KG1 (cell line): ENCODE measurements at places on chromosomes 7 and 10.

- no peak for DNase-seq
Observed at GRCh38 chr7:133746847-133747246, 380.3 kb upstream of the LRGUK start.

GRCh38 chr10:114286921-114287320 lies 47.9 kb downstream of the VWA2 start:
- no peak for DNase-seq

DNA sequence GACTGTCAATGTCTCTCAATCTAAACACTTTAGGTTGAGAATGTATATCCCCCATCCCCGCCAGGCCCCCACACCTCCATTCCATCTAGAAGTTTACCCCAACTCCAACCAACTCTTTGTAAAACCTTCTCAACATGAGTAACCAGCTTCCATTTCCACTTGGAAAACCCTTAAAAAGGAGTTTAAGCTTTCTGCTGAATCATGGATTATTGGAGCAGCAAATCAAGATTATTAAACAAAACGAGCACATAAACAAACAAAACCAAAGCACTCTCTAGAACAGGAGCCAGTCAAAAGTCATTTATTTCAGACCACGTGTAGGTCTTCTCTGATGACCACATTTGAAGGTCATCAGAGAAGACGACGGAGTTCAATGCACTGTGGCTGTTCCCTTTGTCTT lies 213.5 kb downstream of the FANK1 start:
- DNase-seq: no peak

DNA sequence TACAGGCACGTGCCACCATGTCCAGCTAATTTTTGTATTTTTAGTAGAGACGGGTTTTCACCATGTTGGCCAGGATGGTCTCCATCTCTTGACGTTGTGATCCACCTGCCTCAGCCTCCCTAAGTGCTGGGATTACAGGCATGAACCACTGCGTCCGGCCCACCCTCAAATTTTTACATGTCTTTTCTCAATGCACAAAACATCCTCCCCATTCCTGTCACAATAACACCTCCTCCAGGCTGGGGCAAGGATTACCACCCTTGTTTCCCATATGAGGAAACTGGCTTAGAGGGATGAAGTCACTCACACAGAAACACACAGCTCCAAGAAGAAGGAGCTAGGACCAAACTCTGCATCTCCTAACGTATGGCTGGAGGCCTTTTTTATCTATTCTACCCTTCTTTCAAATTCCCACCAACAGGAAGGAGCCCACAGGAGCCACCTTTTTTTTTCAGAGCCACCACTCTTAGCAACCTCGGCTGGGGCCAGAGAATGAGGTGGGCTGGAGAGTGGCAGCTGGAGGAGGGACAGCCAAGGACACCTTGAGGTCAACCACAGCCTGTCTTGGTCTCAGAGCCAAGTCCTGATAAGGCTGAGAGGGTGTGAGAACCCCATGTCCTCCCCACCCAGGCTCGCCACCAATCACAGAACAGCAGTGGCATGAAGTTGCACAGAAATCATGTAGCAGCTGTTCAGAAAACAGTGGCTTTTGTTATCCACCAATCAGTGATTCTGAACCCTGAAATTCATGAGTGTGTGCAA lies 113.1 kb upstream of the PDLIM1 start:
- no peak for DNase-seq

DNA sequence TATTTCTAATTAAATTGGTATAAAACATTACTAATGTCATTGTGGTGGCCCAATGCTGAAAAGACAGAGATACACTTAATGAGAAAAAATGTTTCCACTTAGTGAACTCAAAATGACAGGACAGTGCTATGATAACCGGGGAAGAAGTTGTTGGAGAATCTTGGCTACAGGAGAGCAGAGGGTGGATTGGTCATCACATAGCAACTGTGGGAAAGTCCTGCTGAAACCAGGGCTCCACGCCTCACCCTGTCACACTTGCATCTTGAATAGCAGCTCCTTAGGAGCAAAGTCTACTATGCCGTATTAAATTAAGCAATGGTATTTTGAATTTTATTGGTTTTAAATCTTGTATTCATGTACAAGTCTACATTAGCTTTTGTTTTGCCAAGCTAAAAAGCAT lies 225.5 kb downstream of the KLF6 start:
- DNase-seq: no peak

GRCh38 chr7:80047856-80048459 lies 86.7 kb upstream of the GNAI1 start:
- DNase-seq: no peak

- DNase-seq: no peak
Observed at GRCh38 chr10:31619531-31620061, 300.6 kb downstream of the ZEB1 start.

DNA sequence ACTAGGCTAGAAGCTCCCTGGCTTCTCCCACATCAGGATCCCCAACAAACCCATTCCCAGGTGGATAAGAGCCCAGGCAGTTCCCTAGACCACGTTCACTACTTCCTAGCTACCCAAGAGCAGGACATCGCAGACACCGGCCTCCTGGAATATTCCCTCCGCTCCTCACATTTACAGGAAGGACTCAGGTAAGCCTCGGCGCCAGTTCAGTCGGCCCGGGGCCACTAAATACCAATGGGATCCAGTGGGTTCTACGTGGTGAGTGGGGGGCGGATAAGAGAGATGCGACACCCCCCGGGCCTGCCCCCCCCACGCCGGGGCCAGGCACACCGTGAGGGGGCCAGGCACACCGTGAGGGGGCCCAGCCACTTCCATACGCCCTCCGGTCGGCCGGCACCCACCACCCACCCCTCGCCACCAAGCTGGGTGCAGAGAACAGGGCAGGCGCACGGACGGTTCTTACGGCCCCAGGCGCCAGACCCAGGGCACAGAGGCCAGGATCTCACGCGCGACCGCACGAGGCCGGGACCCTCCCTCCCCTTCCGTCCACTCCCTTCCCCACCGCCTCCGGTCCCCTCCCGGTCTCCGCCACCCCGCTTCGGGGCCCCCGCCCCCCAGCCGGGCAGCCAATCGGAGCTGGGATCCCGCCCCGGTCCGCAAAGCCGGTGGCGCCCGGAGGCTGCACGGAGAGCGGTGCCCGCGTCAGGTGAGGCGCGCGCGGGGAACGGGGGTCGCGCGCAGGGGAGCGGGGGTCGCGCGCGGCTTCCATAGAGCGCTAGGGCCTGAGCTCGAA lies at the start of gene BLVRA:
Gene BLVRA (plus strand): TSS at position 652 of the 793 bp plus-strand sequence. CDS start 12,479 bp downstream, outside the sequence.
- DNase-seq: no peak

DNA sequence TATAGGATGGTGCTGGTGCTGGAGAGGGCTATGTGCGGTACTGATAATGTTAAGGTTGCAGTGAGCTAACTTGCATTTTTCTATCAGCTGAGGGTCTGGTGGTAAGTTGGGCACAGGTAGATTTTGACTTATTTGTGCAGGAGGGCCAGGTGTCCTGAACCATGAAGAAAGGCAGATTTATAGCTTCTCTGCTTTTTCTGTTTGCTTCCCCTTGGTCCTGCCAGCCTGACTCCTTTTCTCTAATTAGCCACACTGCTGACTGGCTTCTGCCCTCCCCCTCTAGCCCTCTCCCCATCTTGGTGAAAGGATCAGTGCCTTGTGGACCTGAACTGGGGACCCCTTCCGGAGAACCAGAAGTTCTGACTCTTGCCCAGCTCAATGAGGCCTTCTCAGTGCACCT lies 40.8 kb upstream of the STEAP4 start:
- no peak for DNase-seq

GRCh38 chr7:155693826-155694225 lies 49.4 kb downstream of the RBM33 start:
- DNase-seq: no peak

GRCh38 chr7:74000489-74001149 lies 27.4 kb upstream of the ELN start:
- no peak for DNase-seq

DNA sequence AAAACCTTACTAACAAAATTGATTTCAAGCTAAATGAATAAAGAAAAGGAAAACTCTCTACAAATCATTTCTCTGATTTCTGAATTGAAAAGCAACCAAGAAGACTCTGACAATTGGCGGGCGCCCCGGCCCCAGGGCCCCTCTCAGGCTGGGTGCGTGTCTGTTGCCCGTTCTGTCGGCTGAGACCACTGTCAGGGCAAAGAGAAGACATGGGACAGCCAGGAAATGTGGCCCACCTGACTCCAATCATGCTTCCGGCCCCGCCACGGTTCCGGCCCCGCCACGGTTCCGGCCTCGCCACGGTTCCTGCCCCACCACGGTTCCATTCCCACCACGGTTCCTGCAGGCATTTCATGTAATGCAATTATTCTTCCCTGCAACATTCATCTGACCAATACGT lies 115.9 kb downstream of the PTPRN2 start:
- DNase-seq: no peak

DNA sequence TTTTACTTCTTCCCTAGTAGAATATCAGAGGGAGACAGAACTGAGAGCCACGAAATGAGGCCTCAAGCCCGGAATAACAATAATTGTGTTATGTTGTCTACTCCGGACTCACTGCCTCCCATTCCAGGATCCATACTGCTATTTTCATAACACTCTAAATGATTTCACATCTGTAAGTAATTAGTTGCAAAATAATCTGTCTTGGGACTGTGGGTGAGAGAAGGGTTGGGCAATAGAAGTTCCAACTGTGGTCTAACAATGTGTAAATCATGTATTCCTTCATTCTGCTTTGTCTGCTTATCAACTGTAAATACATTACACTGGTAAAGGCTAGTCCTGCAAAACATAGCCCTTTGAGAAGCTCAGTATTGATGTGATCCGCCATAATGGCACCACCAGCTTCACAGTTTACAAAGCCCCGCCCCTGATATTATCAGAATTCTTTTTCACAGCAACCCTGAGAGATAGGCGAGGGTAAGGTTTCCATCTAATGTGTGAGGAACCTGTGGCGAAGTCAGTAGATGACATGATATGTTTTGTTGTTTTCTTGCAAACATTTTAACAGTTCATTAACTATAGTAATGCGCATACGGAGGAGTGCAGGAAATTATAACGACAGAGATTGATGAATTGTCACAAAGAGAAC lies 265.7 kb upstream of the BMPER start:
- no peak for DNase-seq

DNA sequence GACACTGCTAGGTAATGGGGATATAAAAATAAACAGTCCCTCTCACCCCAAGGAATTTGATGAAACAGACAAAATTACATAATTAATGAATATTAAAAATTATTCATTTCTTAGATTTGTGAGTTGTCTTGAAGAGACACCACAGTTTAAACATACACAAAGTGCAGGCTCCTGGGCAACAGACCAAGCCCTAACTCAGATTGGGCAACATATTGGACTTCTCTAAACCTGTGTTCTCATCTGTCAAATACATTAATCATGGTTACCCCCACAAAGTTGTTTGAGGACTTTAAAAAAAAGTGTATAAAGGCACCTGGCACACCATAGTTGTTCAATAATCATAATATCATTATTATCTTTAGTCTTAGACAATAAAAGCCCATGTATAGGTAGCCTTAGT lies 62.5 kb upstream of the CAPZA2 start:
- DNase-seq: no peak

GRCh38 chr10:38094927-38095574 lies 914 bp downstream of the ZNF37A start:
- DNase-seq: no peak

DNA sequence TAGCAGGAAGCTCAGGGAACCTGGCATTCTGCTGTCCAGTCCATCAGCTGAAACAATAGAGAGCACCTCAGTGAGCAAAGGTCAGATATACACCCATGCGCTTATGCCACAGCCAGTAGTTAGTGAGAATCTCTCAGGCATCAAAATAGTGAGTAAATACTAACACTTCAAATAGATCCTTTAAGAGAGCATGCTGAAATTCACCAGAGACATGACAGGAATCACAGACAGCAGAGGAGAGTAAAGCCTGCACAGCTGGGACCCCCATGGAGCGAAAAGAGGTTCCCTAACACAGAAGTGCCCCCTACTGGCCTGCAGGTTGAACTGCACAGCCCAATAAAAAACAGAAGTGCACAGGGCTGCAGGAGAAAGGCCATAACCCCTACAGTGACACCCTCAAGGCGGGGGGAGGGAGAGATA lies 57.6 kb upstream of the ANTXRL start:
- DNase-seq: peak; percentile 33

- no peak for DNase-seq
Observed at GRCh38 chr7:124992851-124993562, 63.4 kb upstream of the POT1 start.

DNA sequence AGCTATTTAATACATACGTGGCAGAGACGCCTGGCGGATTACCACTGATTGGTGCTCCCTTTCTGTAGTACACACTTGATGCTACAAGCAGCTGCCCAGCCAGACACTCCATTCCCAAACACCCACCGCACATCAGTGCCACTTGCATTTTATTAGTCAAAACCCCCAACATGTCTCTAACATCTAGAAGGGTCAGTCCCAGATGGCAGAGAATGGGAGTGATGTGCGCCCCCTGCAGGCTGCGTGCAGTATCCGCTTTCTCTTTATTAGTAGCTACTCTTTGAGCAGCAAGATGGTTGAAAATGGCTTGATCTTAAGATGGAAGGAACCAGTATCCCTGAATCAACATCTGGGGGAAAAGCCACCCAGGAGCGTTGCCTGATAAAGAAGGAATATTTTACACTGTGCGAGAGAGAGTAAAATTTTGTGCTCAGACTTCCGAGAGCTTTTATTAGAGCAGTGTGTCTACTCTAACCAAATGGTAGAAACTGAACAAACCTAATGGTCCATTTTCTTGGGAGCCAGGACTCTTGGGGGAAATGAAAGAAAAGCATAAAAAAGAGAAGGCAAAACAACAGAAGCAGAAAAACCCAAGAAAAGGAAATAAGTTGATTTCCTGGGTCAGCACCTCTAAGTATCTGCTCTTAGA lies 78.3 kb downstream of the ST8SIA6 start:
- DNase-seq: no peak

GRCh38 chr7:78017591-78018100 lies 219.1 kb downstream of the PHTF2 start:
- no peak for DNase-seq

- no peak for DNase-seq
Observed at GRCh38 chr7:130970696-130971095, 236.7 kb upstream of the KLF14 start.

DNA sequence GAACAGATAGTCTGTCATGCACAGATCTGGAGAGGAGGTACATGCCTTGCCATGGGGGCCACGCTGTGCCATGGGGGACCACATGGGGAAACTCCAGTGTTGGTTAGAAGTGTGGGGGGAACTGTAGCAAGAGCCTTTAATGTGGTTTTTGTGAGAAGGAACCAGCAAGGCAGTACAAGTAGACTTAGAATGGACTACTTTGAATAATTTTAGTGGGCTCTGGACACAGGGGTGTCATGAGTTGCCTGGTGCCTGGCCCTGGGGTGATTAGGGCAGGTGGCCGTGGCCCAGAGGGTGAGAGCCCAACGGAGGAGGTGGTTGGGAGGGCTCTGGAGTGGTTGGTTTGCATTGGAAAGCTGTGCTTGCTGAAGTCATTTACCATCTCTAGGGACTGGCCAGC lies 77.2 kb downstream of the CXCL12 start:
- no peak for DNase-seq

DNA sequence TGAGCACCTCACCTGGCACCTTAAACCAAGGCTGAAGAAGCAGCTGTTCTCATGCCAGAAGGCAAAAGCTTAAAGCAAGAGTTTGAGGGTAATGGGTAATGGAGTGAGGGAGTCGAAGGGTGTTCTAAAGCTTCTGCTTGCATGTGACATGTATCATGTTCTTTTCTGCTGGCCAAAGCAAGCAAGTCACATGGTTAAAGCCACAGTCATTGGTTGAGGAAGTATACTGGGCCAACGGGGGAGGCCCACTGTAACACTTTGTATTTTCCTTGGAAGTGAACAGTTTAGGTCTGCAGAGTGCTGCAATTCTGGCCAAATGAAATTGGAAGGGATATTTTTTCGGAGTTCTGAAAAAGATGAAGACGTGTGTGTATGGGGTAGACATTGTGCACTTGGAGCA lies 75.7 kb downstream of the REEP3 start:
- no peak for DNase-seq

- DNase-seq: no peak
Observed at GRCh38 chr10:96272316-96273280, 1.2 kb upstream of the BLNK start.
